Cerebellum (tissue), 4 donors: ENCODE measurements at places on chromosomes 6 and 20. TPM values are rescaled to one million over a fixed set of nuclear protein-coding genes. Genes with fewer than 3 reads are reported as not detected.

The CDK19 gene
- 51.8 TPM for total RNA-seq

The INSM1 gene
- total RNA-seq, result 32.0 TPM

The OPRL1 gene
- 9.5 TPM for total RNA-seq

The AIG1 gene
- total RNA-seq, result 45.9 TPM

The PTK6 gene
- not detected for total RNA-seq

The KIFC1 gene
- total RNA-seq, result 12.3 TPM

- DNase-seq, result peak; percentile 14
These were observed 51.0 kb upstream of the ZFP64 start for GRCh38 chr20:52242237-52243230.

GRCh38 chr6:75551367-75551952 is 50.2 kb upstream of the SENP6 start:
- no peak for DNase-seq

DNA sequence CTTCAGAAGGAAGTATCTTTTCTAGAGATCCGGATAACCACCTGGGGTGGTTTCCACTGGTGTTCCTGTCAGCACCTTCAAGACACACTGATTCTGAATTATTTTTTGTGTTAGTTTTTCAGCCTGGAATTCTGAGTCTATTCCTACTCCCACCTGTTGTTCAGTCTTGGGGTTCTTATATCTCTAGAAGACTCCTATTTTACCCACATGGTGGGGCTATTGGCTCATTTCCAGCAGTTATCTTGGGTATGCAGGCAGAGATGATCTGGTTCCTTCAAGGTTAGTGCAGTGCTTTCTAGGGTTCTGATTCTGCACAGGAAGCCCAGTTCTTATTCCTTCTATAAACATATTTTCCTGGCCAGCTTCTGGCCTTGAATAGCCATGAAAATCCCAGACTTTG is 175.6 kb upstream of the PDE7B start:
- no peak for DNase-seq

DNA sequence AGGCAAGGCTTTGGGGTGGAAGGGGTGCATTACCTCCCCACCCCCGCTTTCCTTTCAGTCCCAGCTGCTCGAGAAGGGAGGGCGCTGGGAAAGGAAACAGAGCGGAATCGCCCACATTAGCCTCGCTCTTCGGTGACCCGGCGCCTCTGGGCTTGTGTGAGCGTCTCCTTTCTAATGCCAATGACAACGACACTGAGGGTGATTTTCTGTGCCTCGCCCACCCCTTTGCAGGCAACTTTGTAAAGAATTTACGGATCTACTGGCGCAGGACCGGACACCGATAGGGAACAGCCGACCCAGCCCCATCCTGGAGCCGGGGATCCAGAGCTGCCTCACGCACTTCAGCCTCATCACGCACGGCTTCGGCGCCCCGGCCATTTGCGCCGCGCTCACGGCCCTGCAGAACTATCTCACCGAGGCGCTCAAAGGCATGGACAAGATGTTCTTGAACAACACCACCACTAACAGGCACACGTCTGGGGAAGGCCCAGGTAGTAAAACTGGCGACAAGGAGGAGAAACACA is 24.3 kb downstream of the TFAP2B start:
- no peak for DNase-seq

GRCh38 chr6:73608761-73609160 is 45.0 kb downstream of the SLC17A5 start:
- DNase-seq, result no peak

GRCh38 chr20:40525351-40525750 is 163.7 kb downstream of the MAFB start:
- DNase-seq, result no peak

DNA sequence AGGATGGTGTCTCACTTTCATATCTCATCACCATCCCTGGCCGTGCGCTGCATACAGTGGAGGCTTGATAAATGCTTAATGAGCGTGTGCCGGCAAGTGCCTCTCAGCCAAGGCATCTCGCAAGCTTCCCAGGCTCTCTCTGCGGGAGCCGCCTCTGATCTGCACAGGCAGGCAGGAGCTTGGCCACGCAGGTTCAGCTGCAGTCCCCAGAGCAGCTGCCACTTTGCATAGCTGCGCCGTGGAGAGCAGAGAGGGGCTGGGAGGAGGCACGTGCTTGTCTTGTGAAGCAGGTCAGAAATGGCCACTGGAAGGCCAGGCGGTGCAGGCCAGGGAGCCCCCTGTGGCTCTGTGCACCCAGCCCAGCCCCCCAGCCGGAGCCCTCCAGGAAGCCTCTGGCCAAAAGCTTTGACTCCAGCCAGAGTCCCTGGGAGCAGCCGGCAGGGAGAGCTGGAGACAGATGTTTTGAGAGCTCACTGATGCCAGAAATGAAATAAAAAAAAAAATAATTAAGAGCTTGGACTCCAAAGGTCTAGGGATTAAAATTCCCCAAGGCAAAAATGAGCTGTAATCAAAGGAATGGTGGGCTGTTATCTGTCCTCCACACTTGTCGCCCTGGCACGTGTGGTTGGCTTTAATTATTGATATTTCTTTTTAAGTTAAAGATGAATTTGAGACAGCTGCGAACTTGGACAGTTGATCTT is 377.0 kb downstream of the CDH4 start:
- no peak for DNase-seq

DNA sequence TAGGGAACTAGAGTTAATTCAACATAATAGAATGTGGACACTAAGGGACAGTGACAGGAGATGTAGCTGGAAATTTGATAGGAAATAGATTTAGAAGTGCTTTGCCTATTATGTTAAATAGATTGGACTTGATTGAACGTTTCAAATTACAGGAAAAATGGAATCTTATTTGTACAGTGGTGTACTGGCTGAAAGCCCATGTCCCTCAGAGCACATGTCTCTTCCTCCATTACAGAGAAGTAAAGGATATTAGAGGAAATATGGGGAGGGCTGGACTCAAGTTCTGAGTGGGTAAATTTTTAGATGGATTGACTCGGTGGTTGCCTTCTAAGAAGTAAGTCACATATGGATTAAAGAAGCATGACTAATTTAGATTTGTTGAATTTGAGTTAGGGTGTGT is 11.4 kb downstream of the PKIB start:
- no peak for DNase-seq

DNA sequence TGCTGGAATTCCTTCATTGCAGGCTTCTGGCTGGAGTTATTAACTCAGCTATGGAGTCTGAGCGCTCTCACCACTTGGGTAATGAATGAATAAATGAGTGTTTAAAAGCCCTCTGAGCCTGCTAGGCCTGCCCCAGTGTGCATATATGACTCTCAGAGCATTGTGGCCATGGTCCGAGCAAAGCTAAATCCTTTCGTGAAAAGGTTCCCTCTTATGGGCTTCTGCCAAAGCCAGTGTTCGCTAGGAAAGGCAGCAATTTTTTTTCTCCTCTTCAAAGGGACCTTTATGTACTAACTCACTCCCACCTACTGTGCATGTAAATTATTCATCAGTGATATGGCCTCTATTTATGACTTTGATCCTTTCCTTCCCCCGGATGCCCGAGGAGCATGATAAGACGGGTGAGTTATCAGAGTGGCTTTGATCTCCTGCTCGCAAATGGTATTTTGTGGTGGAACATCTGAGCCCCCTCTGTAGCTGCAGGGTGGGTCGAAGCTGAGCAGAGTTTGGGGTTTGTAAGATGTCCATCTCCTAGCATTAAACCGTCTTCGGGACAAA is 88.6 kb downstream of the LINC00237 start:
- DNase-seq, result no peak

DNA sequence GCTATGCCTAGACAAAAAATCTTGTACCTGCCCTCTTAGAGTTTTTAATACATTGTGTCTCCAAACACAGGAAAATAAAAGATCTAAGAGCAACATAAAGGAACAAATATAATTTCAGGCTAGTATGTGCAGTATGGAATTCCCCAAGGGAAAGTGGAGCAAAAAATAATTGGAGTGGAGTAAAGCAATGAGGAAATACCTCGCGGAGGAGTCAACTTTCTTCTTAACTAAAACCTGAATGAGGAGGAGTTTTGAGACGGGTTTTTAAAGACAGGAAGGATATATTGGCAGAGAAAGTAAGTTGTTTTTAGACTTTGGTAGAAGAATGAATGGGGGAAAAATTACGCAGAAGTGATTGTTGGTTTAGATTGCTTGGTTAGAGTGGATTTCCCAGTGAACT is 14.0 kb downstream of the HIVEP1 start:
- no peak for DNase-seq

DNA sequence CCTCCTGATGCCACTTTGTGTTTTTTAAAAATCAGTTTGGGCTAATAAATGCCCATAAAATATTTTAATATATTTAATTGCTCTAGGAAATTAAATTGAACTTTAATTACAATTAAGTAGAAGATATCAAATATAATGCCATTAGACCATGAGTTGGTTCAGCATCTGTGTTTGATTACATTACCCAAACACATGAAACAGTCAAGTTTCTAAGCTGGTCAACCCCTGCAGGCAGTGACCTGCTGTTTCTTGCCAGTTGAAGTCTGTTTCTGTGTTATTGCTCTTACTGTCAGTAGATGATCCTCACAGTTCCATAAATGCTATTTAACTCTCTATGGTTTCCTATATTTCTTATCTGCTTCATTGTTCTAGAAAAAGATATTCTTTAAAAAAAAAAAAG is 9.7 kb upstream of the TENT5A start:
- DNase-seq, result no peak

GRCh38 chr6:21080221-21080620 is 513.3 kb upstream of the SOX4 start:
- no peak for DNase-seq
